IPS DF 19.7 (cell line): ENCODE measurements at places on chromosomes 5 and 9.
A peak's percentile ranks its signal among the peaks of the same experiment; 100 is the strongest.

GRCh38 chr5:130652176-130652575, 512.9 kb downstream of the HINT1 start:
- no peak for DNase-seq

- peak; percentile 28 for DNase-seq
These were observed 297.1 kb downstream of the KCTD16 start for GRCh38 chr5:144467792-144468191.

GRCh38 chr9:73736270-73736669, 584.6 kb downstream of the ANXA1 start:
- DNase-seq = no peak

GRCh38 chr5:122723606-122724352, 51.1 kb upstream of the SNX2 start:
- no peak for DNase-seq

- DNase-seq = no peak
These were observed 53.8 kb downstream of the SH3RF2 start for GRCh38 chr5:145990170-145990569.

DNA sequence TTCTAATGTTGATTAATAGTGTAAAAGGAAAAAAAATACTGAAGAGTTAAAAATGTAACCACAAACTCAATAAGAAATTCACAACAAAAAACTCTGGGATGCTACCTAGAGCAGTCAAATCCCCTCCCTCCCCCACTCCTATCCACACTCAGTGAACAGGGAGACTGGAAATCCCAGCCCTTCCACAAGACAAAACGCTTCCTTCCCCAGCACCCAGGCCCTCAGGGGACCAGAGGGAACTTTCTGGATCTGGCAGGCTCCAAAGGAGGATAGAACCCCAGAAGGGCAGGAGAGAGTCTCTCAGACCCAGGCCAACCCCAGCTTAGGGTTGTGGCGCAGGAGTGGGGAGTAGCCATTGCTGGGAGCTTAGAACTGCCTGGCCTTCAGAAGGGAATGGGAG, 55.0 kb downstream of the DCP2 start:
- DNase-seq = no peak

GRCh38 chr5:154222414-154222813, 31.9 kb downstream of the GALNT10 start:
- no peak for DNase-seq

- no peak for DNase-seq
These were observed 315.6 kb downstream of the TRIM32 start for GRCh38 chr9:117002686-117003085.

DNA sequence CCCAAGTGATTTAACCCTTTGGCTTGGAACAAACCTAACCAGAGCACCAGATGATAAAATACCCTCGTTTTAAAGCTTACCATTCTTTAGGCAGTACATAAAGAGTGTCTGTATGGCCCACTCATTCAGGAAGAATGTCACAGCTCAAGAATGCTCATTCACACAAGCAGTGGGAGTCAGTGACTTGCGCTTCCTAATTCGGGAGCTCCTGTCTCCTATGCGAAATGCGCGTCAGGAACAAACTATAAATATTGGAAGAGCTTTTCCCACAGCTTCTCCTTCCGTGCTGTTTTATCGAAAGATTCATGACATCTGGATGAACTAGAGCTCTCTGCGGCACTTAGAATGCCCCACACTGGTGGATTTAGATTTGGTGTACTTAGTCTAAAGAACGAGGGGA, 66.6 kb downstream of the NTRK2 start:
- DNase-seq = no peak

DNA sequence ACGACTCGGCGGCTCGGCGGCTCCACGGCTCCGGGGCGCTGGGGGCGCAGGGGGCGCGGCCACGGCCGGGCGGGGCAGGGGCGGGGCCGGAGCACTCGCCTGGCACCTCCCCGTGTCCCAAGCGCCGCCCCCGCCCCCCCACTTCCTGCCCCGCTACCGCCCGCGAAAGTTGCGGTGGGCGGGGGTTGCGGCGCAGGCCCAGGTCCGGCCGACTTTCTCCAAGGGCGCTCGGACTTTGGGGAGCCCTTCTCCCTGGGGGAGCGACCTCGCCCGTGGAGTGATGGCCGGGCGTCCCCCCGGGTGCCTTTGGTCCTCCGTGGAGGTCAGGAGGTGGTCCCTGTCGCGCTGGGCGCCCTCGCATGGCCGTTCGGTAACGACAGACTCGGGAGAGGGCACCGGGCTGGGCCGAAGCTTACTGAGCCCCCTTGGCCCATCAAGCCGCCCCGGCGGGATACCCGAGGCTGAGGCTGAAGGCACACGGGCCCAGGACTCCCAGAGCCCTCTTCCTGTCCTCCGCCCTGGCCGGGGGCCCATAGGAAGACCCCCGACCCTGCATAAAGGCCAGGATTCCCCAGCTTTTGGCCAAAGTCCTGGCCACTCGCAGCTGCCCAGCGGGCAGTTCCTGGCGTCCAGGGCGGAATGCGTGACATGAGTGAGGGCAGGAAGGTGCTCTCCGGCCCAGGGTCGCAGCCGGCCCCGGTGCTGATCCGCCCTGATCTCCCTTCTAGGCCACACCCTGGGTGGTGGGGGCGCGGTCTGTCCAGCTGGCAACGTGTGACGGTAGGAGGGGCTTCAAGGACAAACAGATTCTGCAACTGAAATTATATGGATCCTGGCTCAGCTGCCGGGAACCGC, 883 bp upstream of the VAV2 start:
- DNase-seq = no peak

DNA sequence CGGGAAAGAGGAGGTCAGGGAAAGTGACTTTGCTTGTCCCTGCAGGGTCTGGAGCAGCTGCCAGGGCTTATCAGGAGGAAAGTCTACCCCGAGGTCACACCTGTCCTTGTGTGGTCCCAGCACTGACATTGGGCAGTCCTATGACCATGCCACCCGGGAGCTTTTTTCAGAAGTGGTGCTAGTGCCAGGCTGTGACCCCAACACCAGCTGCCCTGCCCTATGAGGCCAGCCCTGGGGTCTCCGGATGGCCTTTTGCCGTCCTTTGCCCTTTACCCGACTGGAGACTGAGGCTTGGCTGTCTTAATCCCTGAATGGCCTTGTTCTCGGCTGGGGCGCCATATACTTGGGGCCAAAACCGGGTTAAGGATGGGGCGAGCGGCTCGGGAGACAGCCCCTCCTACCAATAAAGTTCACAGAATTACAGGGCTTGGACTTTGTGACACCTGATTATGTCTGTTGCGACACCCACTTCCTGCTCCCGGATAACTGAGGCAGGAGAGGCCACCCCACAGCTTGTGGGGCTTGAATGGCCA, 22.2 kb upstream of the SLC9A3 start:
- DNase-seq = no peak

DNA sequence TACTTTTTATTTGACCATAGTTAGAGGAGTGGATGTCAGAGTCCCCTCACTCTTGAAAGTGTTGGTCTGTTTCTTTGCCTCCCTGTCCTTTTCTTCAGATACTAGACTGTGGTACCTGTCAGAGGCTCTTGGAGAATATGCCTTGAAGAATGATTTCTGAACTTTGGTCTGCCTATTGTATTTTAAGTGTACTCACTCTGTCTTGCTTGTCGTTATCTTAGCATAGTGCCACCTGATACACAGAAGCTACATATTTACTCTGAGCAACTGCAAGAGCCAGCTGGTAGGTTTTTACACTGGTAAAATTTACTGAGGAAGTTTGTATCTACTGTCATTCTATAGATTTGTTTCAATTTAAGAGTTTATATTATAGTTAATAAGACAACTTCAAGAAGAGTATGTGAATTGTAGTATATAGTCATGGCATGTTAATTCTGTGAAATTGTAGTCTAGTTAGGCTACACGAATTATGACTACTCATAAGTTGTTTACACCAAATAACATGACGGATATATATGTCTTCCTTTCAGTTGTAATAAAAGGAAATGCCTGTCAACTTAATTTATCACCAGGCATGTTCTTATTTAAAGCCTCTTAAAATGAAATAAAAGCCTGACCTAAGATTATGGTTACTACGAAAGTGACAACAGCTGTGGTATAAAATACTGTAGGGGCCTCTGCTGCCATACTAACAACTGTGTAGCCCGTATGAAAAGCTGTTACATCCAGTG, 201.7 kb downstream of the KDM4C start:
- DNase-seq = no peak

DNA sequence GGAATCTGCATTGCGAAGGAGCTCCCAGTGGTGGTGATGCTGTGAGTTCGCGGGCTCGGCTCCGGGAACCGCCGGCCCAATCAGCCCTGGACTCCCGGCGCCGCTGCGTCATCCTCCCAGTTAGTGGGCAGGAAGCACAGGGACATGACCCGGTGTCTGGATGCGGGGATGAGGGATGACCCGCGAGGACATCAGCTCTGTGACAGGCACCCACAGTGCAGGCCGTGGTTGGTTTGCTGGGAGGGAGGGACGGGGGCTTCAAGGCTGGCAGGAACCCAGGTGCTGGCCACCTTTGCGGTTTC, 996 bp downstream of the NXNL2 start:
- no peak for DNase-seq

GRCh38 chr5:10145923-10146401, 103.7 kb downstream of the ATPSCKMT start:
- DNase-seq = no peak

DNA sequence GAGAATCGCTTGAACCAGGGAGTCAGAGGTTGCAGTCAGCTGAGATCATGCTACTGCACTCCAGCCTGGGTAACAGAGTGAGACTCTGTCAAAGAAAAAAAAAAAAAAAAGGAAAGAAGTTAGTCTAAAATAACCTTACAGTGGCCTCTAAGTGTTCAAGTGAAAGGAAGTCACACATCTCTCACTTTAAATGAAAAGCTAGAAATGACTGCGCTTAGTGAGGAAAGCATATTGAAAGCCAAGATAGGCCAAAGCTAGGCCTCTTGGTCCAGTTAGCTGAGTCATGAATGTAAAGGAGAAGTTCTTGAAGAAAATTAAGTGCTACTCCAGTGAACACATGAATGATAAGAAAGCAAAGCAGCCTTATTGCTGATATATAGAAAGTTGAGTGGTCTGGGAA, 38.1 kb downstream of the ITGA1 start:
- no peak for DNase-seq

GRCh38 chr5:5979761-5980537, 398.4 kb downstream of the MED10 start:
- DNase-seq = no peak

DNA sequence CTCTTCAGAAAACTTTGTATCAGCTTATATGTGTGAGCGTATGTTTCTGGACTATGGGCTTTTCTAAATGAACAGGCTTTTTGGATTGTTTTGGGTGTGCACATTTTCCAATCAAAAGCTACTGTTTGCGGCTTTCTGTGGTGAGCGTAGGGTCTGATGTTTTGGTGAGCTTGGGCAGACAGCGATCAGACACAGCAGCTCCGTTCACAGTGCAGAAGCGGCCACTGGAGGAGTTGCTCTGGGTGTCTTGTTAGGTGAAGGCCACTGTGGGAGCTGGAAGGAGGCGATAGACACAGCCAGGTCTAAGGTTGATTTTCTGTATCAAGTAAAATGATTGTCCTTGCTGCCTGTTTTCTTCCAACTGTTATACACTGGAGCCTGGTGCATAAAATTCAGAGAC, 11.1 kb downstream of the PRRC2B start:
- DNase-seq = no peak

GRCh38 chr9:87029905-87030304, 82.6 kb upstream of the GAS1 start:
- no peak for DNase-seq

- no peak for DNase-seq
These were observed 50.1 kb upstream of the ZNF608 start for GRCh38 chr5:124796495-124796894.

GRCh38 chr9:124302921-124303320, 45.2 kb downstream of the NEK6 start:
- DNase-seq = no peak
